ENCODE measurements at places on chromosomes 16 and 17.

DNA sequence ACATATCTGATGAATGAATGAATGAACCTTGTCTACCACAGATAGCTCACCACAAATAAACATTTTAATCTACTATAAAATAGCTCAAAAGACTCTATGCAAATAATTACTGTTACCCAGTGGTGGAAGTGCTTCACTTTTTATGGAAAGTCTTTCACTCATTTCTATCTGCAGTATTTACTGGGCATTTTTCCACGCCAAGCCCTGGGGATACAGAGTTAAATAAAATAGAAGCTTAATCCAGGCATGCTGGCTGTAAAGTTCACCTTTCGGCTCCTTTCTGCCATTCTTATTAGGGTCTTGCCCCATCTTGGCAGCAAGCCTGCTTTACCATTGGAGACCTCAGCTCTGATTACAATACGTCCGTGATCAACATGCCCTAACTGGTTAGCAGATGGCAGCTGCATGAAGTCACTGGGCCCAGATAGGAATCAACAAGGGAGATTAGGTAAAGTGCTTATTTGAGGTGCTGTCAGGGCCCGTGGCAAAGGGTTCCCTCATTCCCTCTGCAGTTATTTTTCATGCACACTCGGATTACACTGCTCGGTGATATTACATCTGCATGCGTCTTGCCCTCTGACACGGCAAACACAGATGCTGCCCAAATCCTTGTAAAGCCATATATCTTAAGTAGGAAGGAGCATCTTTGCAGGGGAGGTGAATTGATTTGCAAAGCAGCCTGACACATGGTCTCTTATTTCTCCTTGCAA, 648.9 kb downstream of the WWOX start:
- no peak for DNase-seq

GRCh38 chr16:3509470-3509928, 8.7 kb downstream of the CLUAP1 start:
- DNase-seq, result peak; percentile 52

- DNase-seq, result no peak
Observed at GRCh38 chr17:8101721-8102120, 14.2 kb upstream of the ALOX12B start.

GRCh38 chr17:42287305-42287976, 857 bp upstream of the STAT5A start:
- peak; percentile 58 for DNase-seq

- no peak for DNase-seq
Observed at GRCh38 chr16:86072328-86073102, 173.6 kb downstream of the IRF8 start.

- DNase-seq, result no peak
Observed at GRCh38 chr17:68302666-68303065, 11.4 kb downstream of the ARSG start.

DNA sequence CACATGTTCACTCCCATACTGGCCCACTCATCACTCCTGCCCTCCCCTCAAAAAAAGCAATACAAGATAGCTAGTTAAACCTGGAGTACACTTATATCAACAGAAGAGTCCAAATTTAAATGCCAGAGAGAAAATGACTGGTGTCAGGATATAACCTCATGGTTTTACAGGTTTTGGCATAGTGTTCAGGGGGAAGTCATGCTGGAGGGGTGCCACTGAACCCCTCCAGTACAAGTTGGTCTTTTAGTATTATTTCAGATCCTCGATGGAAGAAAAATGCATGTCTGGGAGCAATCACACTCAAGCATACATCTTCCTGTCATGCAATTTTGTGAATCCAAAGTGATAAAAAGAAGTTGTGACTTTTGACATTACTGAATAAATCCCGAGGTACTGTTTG, 10.5 kb downstream of the NACA2 start:
- DNase-seq, result no peak

GRCh38 chr16:88015806-88016140, 64.5 kb downstream of the BANP start:
- no peak for DNase-seq

- DNase-seq, result no peak
Observed at GRCh38 chr16:87742781-87743490, 22.9 kb downstream of the KLHDC4 start.

- no peak for DNase-seq
Observed at GRCh38 chr16:6517020-6517720, 815.5 kb upstream of the RBFOX1 start.

DNA sequence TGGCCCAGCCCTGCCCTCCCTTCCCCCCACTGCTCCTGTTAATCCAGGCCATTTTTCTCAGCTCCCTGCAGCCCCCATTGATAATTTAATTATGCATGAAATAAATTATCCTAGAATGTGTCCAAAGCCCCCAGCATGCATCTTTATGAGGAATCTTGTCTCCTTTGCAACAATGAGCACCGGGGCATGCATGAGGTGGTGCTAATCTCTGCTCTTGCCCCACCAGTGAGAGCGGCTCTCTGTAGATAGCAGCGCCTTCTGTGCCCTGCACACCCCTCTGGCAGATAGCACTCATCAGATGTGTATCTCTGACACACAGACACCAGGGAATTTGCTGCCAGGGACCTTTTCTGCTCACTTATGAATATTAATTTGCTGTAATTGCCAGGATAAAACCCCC, 140.2 kb upstream of the CDC42EP4 start:
- no peak for DNase-seq
